ENCODE measurements at places on chromosomes 4 and X. TPM values are rescaled to one million over a fixed set of nuclear protein-coding genes. Genes with fewer than 3 reads are reported as not detected.

CDK16 gene
- 81.5 TPM for total RNA-seq

GPAT3 gene
- total RNA-seq, result 0.26 TPM

RNF212 gene
- 9.5 TPM for total RNA-seq

NR0B1 gene
- total RNA-seq, result not detected

RNF175 gene
- total RNA-seq, result 0.26 TPM

OFD1 gene
- 26.1 TPM for total RNA-seq
